T-helper 1 cell (primary cell): ENCODE measurements at places on chromosomes 3 and 15.

DNA sequence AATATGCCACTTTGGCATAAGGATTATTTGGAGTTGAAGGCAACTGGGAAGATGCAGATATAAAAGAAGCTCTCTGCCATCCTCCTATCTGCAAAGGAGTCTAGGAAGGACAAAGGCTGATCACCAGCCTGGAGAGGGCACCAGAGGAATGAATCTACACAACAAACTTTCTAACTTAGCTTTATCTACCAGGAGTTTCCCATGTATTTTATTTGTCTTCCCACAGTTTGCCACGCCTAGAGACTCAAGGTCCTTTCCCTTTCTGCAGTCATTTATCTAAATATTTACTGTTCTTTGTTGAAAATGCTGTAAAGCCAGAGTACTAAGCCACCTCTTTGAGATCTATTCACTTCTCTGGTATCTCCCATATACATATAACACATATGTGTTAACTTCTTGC lies 32.2 kb downstream of the GPR176 start:
- no peak for DNase-seq

GRCh38 chr3:147299656-147300055 lies 106.7 kb downstream of the ZIC4 start:
- DNase-seq: no peak

DNA sequence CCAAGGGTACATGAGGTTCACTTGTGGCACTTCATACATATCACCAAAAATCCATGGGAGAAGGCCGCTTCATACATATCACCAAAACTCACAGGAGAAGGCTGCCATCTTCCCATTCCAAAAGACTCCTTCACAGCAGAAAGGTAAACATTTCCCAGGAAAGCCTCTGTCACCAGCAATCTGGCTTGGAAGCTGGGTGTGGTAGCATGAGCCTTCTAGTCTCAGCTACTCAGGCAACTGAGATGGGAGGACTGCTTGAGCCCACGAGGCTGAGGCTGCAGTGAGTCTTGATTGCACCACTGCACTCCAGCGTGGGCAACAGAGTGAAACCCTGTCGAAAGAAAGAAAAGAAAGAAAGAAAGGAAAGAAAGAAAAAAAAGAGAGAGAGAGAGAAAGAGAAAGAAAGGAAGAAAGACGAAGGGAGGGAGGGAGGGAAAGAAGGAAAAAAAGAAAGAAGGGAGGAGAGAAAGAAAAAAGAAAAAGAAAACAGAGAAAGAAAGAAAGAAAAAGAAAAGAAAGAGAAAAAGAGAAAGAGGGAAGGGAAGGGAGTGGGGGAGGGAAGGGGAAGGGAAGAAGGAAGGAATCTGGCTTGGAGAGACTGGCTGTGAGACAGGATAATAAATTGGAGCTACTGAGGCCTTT lies 7.2 kb downstream of the LRIG1 start:
- DNase-seq: no peak

DNA sequence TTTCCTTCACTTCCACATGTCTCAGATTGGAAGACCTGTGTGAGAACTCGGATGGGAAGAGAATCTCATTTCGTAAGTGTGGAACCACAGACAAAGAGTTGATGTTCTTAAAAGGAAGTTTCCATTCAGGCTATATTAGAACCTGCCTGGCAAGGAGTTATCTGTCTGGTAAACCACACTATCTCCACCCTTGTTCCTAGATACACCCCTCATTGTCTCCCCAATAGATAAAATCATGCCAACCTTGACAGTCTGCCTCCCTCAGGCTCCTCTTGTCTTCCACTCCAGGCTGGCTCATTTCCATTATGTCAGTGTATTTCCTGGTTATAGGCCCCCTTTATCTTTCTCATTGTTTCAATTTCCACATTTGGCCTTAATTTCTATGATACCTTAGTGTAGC lies 89.2 kb downstream of the TMEM108 start:
- no peak for DNase-seq

- DNase-seq: no peak
Measured at GRCh38 chr3:170364965-170365364, 7.5 kb downstream of the SKIL start.

DNA sequence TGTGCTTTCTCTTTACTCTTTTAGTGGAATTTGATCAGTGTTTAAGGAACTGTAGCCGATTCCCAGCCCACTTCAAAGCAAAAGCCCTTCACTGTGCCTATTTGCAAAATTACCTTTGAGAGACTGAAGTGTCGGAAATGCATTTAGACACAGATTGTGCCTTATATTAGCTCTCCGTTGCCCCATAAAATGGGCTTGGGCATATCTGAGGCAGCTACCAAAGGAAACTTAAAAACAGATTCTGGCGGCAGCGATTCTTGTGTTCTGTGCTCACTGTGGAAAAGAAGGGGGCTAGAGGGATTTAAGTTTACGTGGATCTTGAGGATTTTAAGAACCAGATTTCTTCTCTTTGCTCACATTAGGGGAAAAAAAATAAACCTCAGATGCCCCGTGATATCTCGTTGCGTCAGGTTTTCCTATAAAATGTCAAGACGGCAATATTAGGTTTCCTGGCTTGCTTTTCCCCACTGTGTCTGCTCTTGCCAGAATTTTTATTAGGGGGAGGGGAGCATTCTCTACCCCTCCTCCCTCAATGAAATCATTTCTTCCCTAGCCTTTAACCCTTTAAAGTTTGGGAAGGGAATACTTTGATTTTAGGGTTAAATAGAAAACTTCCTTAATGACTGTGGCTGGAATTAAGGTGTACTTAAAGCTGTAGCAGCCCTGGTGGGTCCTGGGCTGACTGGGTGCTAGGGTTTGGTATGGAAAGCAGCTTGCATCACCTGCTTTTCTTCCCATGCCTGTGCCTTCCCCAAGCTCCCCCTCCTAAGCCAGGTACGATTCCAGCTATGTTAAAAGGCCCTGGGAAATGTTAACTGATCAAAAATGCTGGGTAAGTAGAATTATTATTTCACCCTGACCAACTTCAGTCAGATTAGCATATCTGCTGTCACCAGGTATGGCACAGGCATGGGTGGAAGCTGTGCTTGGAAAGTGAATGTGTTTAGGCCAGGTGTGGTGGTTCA lies 73.8 kb downstream of the SMAD3 start:
- DNase-seq: no peak

DNA sequence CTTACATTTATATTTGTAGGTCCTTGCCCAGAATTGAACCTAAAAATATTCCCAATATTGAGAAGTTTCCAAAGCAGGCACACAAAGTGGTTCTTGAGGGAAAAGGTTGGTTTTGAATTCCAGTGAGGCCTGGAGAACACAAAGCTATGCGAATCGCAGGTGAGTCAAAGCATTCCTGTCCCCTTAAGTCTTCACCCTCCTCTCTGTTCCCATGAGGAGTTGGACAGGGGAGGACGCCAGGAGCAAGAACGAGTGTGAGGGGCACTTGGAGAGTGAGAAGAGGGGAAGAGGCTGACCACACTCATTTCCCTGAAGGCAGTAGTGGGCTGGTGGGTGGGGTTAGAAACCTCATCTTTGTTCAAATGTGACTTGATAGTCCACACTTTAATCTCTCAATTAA lies 185.8 kb upstream of the EOMES start:
- DNase-seq: no peak

GRCh38 chr3:4536260-4536659 lies 43.1 kb downstream of the ITPR1 start:
- no peak for DNase-seq

DNA sequence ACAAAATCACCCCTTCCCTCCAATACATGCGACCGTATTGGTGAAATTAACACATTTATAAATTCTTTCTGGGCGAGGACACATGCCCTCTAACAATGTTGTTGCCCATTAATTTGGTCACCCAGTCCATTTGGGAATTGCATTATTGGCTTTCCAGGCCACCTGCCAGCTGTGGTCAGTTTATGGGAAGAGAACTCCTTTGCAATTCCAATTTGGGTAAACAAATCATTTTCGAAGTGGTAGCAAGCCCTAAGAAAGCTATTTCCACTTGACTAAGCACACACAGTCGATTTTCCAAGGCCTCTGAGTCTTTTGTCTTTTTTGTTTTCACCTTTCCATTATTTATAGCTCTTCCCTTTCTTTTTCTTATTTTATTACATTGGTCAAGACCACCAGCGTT lies 362.3 kb upstream of the RGMA start:
- no peak for DNase-seq

GRCh38 chr15:52292780-52293392 lies 2.7 kb downstream of the MYO5C start:
- no peak for DNase-seq

DNA sequence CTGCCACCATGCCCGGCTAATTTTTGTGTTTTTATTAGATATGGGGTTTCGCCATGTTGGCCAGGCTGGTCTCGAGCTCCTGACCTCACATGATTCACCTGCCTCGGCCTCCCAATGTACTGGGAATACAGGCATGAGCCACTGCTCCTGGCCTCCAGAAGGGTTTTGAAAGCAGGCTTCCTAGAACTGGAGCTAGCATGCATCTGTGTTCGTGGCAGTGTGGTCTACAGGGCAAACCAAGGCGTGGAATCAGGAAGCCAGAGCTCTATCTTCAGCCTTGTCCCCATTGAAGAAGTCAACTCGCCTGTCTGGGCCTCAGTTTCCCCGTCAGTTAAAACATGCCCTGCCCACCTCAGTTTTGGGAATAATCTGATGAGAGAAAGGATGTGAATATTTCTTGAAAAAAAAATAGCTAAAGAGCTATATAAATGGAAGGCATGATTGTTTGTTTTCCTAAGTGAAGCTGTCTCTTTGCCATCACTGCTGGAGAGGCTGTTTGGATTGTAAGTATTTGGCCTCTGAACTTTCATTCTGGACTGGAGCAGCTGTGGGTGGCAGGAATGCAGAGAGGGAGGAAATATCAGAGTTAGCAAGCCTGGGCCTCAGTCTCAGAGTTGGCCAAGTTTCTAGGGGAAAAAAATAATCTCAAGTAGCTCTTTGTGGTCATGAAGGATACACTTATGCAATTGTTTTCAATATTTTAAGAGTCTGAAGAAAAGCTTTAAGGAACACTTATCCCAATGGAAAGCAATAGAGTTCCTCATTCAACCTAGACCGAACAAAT lies 36.5 kb upstream of the UACA start:
- no peak for DNase-seq

DNA sequence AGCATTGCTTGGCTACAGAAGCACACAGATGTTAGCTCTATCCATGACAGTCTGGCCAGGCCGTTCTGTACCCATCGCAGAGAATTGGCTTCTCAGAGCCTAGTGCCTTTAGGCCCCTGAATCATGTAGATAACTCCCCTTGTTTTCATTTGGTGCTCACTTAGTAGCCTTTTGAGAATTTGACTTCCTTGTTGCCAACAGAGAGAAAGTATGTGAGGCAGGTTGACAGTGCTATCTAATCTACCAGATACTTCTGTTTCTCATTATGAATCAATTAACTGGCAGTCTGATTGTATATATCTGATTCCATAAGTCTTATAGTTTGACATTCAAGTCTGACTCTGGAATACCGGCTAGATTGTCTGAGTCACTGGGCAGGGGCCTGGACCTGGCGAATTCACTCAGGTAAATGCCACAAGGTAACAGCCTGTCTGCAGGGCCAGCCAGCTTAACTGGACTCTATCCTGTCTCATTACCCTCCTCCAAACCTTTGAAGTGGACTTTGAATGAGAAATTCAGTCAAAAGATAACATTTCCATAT lies 160.2 kb downstream of the GHSR start:
- no peak for DNase-seq

- no peak for DNase-seq
Measured at GRCh38 chr15:100598655-100599054, 3.3 kb downstream of the LINS1 start.

DNA sequence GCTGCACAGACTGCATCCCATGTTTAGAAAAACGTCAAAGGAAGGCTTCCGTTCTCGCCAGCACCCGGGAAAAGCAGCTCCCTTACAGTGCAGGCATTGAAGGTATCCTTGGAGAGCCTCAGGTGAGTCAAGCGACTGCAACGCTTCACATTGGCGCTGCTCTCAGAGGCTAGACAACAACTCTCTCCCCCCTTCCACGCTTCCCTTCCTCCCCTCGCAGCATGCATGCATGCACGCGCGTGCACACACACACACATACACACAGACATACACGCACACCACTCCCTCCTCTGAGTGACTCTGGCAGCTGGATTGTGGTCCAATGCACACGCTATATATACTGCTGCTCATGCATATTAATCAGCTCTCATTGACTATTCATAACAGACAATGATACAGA lies 191.1 kb downstream of the PDZRN3 start:
- DNase-seq: no peak

DNA sequence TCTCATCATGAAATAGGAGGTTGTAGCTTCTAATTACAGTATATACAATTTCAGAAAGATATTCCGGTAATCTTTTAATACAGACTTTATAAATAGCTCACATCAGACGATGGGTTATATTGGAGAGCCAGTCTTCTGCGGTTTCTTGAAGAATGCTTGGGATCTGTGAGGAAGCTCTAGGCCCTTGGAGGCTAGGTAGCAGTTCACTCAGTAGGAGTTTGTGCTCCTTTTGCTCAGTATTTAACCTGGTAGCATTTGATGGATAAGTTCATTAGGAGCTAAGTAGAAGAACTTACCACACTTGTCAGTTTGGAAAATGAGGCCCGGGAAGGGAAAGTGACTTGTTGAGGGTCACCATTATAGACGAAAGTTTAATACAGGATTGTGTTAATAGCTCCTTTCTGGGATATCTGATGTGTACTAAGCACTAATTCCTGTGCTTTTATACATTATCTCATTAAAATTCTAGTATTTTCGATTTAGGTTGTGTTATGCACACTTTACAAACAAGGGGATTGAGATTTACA lies 2.8 kb downstream of the FNDC3B start:
- no peak for DNase-seq

GRCh38 chr15:94793207-94793606 lies 561.8 kb downstream of the MCTP2 start:
- DNase-seq: no peak

- DNase-seq: peak; percentile 49
Measured at GRCh38 chr3:186931532-186932280, 1.4 kb downstream of the ST6GAL1 start.

DNA sequence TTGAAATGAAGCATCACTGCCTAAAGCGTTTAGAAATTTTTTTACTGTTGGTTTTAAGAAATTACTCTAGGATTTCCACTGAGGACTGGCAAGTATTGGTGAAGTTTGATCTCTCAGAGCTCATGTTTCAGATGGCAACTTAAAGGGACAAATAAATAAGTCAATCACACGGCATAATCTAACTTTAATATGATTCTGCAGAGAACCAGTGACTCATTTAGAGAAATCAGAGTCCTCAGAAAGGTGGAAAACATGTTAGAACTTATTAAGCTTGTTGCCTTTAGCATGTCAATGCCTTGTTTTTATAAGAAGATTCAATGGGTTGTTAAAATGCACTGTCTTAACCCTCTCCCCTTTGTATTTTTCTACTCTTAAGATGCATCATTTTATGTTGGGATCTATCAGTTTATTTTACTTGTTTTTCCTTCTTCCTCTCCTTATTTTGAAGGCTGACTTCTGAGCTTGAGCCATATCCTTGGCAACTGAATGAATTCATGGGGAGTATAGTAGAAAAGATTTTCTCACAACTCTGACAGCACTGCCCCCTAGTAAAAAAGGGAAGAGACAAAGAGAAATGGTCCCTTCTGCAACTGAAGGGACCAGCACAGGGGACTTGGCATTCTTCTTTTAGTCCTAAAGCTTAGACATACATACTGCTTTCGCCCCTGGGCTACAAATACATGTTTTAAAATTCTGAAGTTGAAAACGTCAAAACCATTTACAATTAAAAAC lies 431.2 kb downstream of the LPP start:
- no peak for DNase-seq

- no peak for DNase-seq
Measured at GRCh38 chr3:115713284-115713683, 90.0 kb downstream of the GAP43 start.
